ENCODE measurements at places on chromosomes 2 and 18.
A peak's percentile ranks its signal among the peaks of the same experiment; 100 is the strongest.

- DNase-seq = no peak
Measured at GRCh38 chr2:164560902-164561301, 60.4 kb downstream of the GRB14 start.

DNA sequence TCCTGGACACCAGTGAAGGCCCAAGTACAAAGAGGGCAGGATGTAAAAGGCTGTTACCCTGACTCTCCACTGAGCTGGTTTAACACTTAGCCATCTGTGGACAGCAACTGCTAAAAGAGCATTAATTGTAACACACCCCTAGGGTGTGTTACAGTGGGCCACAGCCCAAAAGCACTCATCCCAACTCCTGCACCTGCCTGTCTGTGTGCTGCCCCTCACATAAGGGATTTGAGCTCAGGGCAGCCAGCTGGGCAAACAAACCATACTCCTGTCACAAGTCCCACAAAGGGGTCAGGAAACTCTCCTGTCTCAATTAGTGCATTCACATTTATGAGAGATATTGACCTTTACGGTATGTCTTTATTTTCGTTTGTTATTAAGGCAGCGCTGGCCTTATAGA, 833.1 kb upstream of the NXPH2 start:
- DNase-seq = no peak

GRCh38 chr2:108212671-108213070, 27.1 kb upstream of the SULT1C3 start:
- no peak for DNase-seq

DNA sequence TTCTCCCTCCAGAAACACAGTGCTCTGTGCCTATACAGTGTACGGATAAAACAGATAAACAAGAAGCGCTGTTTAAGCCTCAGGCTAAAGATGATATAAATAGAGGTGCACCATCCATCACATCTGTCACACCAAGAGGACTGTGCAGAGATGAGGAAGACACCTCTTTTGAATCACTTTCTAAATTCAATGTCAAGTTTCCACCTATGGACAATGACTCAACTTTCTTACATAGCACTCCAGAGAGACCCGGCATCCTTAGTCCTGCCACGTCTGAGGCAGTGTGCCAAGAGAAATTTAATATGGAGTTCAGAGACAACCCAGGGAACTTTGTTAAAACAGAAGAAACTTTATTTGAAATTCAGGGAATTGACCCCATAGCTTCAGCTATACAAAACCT, 70.7 kb downstream of the TANK start:
- no peak for DNase-seq

- no peak for DNase-seq
Measured at GRCh38 chr2:146081459-146081858, 1561.5 kb upstream of the ZEB2 start.

DNA sequence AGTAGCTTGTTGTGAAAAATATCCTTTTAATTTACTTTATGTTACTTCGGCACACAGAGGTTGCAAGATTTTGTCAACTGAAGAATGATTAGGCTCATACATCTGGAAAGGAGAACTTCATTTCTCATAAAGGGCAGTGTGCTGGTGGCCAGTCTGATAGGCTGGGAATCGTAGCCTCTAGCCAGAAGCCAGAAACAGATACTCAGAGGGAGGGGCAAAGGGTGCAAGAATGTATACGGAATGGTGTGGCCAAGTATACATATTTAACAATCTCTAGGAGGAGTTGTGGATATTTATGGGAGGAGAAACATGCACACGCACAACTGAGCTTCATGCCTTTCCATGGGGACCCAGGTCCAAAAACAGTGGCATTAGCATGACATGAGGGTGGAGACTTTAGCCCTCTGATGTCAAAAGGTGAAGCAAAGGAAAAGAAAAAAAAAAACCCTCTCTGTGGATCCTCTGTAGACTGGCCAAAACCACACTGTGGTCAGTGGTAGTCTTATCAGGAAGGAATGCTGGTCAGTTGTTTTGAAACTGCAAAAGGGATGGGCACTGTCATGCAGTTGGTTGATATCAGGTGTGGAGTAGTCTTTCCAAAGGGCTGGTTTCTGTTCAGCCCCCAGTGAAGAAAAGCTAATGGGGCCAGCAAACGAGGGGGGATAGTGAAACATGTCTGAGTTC, 34.9 kb upstream of the APCDD1 start:
- peak; percentile 73 for DNase-seq

DNA sequence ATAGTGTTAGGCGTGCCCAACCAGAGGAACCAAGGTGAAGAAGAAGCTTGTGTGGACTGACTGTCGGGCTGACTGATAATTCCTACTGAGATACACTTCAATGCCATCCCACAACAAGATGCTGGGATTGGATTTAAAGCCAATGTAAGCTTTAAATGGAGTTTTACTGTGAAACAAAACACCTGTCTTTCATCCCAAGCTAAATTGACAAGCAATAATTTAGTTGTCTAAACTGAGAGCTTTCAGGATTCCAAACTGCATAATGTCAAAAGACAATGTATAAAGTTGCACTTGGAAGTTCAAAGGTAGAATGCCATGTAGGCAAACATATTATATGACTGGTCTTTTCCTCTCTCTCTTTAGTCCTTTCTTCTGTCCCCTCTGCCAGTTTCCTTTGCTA, 1025.3 kb upstream of the FANCL start:
- no peak for DNase-seq

Data from cardiac muscle cell (in vitro differentiated cells and primary cell).